ENCODE measurements at places on chromosomes 2 and 18.

DNA sequence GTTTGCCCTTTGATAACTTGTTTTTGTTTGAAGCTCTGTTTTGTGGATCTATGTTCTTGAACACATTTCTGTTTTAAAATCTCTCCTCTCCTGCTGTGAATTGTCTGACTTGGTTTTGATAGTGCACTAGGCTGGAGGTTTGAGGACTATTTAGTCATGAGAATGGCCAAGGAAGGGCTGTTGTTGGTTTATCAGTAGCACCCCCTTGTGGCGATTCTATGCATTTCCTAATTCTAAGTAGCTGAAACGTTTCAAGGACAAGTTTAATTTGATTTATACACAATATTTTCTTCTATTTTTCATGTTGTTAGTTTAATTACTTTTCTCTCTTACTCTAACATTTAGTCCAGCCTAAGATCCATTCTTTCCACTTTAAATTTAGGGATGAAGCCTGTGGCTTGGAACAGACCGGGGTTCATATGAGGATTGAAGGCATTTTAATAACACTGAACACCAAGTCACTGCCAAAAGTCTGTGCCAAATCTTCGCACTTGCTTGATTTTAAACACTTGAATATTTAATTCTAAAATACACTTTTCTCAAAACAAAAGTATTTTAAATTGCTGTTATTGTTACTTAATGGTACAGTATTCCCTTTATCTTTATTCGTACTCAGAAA is 166.0 kb downstream of the SOCS6 start:
- peak; percentile 68 for DNase-seq

DNA sequence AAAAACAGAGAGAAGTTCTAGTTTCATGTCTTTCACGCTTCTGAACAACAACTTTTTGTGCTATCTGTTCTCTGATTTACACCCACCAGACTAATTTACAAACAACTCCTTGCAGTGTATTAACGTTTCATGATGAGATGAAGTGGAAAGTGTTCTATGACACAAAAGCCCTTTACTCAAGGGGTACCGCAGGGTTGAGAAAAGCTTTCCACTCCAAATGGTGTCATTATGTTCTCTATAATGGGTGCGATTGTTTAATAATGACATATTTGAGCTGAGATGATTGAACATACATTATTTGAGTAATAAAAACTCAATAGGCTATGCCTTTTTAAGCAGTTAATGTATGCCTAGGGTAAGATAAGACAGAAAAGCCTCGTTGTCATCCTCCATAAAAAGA is 76.3 kb downstream of the ACTR3 start:
- no peak for DNase-seq

DNA sequence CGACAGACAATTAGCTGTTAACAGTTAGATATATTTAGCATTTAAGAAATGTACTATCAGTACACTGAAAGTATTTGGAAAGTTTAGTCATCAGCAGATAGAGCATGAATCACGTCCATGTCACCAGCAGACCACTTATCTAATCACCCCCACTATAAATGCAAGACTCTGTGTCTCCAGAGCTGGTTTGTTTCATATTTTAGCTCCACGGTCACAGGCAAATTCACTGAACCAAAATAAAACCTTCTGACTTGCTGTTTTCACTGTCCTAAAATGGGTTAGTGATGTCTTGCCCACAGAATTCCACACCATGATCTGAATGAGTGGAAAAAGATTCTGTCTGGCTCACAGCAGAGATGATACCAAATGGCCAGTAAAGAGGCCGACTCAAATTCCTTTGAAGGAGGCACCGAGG is 64.9 kb downstream of the CDH2 start:
- no peak for DNase-seq

DNA sequence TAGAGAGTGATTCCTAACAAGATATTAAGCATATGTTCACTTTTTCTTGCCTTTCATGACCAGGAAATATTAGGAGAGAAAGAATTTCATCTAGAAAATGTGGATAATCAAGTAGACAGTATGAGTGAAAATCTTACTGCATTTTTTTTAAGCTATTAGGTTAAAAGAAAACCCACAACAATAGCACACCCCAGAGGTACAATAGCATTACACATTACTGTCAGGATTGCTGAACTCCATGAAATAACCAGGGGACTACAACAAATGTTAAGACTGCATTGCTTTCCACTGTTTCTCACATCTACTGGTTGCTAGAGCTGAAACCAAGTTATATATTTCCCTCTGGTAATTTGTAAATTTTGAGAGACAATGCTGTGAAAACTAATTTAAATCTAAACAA is 33.7 kb downstream of the KLF7 start:
- DNase-seq, result no peak

DNA sequence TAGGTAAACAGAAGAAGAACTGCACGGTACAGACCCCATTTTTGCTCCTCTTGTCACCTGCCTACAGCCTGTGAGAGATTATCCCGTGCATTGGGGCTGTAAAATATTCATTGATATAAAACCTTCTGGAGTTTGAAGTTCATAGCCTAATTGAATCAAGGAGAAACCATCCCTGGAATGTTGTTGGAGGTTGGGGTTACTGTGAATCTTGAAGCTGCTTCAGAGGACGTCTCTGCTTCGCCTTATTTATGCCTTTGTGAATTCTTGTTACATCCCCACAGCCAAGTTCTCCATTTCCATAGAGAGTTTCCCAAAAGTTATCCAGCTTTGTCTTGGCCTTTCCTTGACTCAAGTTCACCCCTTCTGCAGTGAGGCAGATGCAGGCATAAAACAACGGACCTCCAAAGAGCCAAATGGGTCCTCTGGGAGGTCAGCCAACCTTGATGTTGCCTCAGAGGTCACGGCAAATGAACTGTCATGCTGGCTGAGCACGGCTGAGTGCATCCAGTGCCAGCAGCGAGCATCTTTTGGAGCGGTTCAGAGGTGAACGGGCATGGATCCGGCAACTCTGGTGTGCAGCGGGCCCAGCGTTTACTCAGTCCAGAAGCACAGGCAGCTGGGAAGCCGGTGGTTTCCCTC is 317.6 kb downstream of the PRKCE start:
- DNase-seq, result peak; percentile 33

GRCh38 chr2:176589287-176589686 is 320.0 kb downstream of the MTX2 start:
- no peak for DNase-seq

DNA sequence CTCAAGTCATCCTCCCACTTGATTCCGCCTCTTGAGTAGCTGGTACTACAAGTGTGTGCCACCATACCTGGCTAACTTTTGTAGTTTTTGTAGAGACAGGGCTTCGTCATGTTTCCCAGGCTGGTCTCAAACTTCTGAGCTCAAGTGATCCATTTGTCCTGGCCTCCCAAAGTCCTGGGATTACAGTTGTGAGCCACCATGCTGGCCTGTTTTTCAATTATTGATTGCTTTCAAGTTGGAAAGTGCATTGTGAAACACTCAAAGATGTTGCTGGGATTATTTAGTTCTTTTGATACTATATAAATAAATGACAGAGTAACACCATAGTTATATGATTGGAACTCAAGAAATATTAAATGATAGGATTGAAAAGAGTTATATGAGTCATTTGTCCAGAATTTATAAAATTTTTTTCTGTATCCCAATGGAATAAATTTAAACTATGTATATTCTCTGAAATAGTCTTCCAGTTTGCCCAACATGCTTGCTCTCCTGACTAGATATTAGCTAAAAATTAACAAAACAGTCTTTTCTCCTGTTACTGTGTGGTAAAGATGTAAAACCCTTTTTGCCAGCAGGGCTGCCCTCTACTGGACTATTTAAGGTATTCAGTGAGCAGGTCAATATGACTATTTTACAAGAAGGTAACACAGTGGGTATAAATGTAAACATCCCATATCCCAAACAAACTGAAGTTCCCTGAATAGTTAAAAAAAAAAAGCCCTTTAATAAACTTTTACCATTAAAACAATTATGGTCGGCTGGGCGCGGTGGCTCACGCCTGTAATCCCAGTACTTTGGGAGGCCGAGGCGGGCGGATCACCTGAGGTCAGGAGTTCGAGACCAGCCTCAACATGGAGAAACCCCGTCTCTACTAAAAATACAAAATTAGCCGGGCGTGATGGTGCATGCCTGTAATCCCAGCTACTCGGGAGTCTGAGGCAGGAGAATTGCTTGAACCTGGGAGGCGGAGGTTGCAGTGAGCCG is 42.7 kb downstream of the ACSL3 start:
- DNase-seq, result no peak

- DNase-seq, result no peak
Measured at GRCh38 chr18:35041815-35042387, 688 bp downstream of the MAPRE2 start.

DNA sequence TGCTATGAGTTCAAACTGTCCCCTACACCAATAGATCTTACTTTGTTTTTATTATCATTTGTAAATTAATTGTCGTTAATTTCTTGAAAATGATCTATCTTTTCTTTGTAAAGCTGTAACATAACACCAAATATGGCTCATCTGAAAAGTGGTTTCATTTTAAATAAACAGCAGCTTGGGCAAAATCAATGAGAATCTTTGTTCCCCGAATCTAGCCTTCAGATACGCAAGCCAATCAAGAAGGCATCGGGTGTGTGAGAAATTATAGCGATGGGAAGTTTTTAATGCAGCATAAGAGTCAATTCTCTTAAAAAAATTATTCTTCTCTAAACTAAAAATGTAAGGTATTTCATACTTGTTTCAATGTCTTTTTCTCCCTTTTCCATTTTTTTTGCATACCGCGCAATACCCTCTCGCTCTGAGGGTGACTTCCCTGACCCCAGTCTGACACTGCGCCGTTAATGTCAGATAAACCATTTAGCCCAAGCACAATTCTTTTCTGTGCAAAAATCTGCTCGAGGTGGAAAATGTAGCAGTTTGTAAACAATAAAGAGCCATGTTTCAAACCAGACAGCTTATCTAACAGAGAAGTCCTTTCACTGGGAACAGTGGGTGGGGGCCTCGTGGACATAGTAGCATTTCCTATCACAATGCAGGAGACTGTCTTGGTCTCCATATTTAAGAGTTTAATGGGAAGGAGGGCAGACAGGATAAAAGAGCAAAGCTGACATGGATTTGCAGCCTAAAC is 129.4 kb downstream of the TCF4 start:
- DNase-seq, result no peak

GRCh38 chr2:42492691-42493467 is 903 bp downstream of the KCNG3 start:
- DNase-seq, result no peak

GRCh38 chr2:191797942-191798876 is 48.7 kb downstream of the CAVIN2 start:
- no peak for DNase-seq

GRCh38 chr18:13409026-13409425 is 190.5 kb downstream of the LDLRAD4 start:
- no peak for DNase-seq

- DNase-seq, result no peak
Measured at GRCh38 chr2:96873651-96874096, 3.8 kb upstream of the SEMA4C start.

DNA sequence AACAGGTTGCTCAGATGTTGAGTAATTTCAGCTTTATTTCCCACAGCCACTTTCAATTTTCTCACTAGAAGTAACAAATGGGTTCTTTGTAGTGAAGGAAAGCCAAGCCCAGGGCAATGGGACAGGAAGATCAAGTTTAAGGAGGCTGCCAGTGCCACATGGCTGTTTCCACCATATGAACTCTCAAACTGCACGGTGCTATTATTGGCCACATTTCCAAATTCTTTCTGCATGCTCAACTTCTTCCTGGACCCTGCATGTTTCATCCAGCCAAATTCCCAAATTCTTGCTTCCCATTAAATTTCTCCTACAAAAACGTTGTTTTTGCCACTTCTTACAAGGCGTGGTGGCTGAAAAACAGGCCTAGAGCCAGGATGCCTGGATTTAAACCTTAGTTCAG is 193.3 kb upstream of the SPHKAP start:
- no peak for DNase-seq

- DNase-seq, result no peak
Measured at GRCh38 chr2:86584151-86584913, 21.1 kb upstream of the CHMP3 start.

DNA sequence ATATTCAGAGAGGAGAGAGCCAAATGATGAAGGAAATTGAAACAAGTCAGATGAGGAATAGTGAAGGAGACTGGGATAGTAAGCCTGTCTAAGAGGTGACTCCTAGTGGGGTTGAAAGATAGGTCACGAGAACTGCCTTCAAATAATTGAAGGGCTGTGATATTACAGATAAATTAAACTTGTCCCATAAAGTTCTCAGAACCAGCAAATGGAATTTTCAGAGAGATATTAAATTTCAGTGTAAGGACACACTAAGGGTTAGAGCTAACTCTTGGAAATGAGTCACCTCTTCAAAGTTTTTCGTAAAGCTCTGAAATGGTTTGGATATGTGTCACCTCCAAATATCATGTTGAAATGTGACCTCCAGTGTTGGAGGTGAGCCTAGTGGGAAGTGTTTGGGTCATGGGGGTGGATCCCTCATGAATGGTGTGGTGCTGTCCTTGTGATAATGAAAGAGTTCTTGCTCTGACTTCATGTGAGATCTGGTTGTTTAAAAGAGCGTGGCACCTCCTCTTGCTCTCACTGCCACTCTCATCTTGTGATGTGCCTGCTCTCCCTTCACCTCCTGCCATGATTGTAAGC is 87.3 kb downstream of the BABAM2 start:
- DNase-seq, result peak; percentile 49

DNA sequence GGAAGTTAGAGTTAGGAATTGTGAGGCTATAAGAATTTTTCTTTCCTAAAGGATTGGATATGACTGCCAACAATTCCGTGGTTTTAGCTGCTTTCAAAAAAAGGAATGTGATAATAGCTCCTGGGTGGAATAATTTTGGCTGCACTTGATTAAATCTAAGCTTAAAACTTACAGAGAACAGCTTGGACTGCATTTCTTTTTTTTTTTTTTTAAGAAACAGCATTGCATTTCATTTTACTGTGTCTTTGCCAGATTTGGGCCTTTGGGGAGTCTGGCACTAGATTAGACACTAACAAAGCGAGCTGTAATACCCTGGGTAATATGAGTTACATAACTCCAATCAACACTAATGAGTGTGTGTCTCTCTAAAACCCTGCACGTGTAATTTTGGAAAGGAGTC is 37.8 kb upstream of the ZNF397 start:
- peak; percentile 83 for DNase-seq

GRCh38 chr2:85324639-85325465 is 2.9 kb downstream of the TGOLN2 start:
- DNase-seq, result no peak

DNA sequence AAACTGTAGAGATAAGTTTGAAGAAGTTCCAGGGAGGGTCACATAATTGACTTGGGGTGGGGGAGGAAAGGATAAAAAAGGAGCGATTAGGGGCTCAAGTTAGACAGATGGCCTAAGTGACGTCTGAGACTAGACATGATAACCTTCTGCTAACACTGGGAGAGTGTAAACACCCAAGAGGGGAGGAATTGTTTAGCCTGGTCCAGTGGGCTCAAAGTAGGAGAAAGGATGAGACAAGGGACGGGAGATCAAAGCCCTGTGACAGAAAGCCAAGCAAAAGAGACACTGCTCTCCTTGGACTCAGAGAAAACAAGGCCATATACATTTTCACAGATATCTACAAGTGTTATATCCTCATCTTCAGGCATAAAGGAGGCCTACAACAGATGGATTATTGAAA is 45.5 kb upstream of the IHH start:
- no peak for DNase-seq

DNA sequence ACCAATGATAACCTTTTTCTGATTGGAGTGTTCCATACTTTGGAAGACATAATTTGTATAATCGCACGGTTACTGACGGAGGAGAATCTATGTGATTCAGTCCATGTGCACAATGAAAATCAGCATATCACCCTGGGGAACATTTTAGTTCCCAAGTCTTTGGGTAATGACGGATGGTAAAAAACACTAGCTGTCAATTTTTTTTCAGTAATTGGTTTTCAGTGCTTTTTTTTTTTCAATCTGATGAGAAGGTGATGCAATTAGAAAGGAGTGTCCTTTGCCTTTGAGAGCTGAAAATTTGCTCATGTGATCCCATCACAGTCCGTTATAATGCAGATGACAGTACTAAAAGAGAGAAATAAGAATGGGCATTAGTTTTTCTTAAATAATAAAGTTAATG is 51.9 kb upstream of the THOC1 start:
- DNase-seq, result no peak

Measured in astrocyte of the cerebellum (primary cell).